ENCODE measurements at places on chromosomes 7 and 10. TPM values are rescaled to one million over a fixed set of nuclear protein-coding genes. Genes with fewer than 3 reads are reported as not detected.
A peak's percentile ranks its signal among the peaks of the same experiment; 100 is the strongest.

SLC39A12 gene
- total RNA-seq: not detected

CALD1 gene
- total RNA-seq: 47.3 TPM

GLCCI1 gene
- total RNA-seq: 20.4 TPM

PPP1R9A gene
- total RNA-seq: 1.8 TPM

GRCh38 chr7:79340212-79340611 is 113.3 kb downstream of the MAGI2 start:
- DNase-seq: no peak

DNA sequence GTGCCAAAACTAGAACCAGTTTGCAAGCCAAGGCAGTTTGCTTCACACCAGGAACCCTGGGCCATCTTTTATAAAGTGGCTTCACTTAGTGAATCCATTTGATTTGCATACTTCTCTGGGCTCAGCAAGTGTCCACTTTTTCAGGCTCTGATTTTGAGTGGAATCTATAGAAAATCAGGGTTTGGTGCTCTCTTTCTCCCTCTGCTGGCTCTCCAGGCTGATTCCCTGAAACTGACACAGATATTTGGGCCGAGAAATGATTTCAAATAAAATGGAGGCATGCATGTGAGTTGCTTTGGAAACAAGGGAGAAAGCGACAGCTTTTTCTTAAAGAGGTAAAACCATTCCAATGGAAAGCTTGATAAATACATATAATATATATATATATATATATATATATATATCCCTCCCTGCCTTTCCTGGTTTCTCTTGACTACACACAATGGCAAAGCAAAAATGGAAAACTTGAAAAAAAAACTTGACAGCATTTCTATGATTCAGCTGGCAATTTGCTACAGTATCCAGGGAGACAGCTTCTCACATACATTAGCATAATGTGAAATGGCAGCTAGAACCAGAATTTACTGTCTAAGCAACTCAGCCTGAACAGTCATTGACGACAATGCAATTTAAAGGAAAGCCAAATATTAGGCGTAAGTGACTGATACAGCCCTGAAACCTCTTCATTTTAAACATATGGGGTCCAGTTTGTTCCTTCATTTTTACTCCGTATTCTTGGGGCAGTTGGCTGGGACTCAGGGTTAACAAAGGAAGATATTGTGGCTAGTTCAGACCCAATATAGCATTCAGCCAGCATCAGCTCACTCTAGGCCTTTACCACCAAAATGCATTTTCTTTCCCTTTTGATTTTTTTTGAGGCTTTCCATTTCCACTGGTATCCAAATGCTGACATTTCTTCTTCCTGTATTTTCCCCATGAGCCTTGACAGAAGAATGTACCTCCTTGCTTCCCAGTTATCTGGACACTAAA is 188.5 kb downstream of the TMEM178B start:
- no peak for DNase-seq

- no peak for DNase-seq
Observed at GRCh38 chr10:59586407-59586891, 123.2 kb downstream of the SLC16A9 start.

DNA sequence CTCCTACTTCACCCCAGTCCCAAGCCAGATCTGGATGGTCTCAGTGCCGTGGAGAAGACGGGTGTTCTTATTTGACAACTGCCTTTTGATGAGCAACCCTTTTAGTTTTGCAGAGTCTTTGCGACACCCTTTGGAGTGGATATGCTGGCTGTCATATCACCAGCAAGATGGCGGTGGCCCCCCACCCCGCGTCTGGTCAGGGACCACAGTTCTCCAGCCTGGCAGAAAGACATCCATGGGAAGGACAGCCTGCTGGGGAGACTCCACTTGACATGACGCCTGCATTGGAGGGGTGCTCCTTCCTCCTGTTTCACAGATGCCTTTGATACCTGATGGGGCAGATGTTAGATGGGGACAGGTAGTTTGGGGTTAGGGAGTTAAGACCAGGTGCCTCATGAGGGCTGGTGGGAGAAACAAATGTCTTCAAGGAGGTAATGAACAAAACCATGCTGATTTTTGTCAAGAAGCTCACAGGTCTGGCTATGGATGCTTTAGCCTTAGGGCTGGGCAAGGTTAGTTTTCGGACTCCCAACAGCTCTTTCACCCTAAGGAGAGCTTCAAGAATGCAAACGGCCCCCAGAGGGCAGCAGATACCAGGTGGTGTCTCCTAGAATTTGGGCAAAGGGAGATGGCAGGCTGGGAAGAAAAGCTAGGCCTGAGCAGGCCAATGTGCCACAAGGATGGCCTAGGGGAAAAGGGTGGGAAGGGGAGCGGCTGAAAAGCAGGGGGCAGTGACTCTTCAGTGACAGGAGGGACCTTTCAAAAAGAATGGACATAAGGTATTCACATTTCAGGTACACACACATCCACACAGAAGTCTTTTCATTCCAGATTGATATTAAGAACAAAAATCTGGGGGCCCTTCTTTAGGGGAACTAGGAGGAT is 95.2 kb downstream of the CLEC2L start:
- peak; percentile 79 for DNase-seq

GRCh38 chr7:3250725-3251124 is 50.3 kb upstream of the SDK1 start:
- no peak for DNase-seq

DNA sequence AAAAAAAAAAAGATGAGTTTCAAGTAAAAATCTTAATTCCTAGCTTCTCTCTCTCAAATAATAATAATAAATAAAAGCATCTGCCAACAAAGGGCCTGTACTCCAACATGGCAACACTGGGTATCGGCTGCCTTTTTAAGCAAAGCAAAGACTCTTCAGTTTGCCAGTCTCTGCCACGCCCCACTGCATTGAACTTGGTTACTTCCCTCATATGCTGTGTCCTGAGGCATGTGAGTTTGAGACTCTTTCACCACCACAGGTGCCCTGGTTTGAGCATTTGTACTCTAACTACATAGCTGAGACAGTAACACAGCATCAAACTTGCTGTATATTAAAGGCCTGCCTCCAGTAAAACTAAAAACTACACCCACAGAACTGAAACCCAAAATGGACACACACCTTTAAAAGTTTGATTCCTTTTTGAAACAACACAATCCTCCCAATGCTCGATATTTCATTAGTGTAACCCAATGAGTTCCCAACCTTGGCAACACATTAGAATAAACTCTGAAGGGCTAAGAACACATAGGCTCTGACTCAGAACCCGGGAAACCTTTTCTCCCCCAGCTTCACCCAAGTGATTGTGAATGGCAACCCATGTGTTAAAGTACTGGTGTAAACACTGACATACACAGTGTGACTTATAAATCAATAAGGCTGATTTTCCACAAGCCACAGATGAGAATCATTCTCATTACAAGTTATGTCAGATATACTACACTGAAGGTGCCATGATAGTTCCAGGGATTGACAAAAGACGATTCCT is 12.0 kb downstream of the JAZF1 start:
- no peak for DNase-seq

DNA sequence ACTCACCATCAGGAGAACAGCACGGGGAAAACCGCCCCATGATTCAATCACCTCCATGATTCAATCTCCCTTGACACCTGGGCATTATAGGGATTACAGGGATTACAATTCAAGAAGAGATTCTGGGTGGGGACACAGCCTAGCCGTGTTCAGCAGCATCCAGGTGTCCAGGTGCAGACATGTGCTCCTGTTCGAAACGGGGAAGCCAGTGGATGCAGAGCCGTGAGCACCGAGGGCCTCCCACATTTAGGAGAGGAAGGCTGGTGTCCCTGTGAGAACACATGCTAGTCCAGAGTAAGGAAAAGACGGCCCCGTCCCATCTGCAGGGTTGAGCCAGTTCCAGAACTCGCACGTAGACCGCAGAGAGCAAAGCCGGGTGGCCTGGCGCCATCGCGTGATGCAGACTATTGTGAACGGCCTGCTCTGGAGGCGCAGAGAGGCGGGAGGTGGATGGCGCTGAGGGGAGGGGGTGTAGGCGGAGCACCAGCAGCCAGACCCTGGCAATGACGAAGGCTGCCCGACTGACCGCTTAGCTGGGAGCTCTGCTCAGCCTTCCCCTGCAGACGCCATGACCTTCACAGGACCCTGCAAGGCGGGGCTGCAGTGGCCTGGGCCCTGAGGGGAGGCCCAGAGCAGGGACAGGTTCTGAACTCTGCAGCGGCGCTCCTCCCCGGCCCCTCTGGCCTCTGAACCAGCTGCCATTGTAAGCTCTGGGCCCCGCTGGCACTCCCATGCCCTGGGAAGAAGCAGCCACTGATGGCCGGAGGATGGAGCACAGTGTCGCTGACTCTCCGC is 141.6 kb upstream of the TCERG1L start:
- no peak for DNase-seq

GRCh38 chr7:150845421-150845861 is 6.9 kb upstream of the AOC1 start:
- peak; percentile 71 for DNase-seq

DNA sequence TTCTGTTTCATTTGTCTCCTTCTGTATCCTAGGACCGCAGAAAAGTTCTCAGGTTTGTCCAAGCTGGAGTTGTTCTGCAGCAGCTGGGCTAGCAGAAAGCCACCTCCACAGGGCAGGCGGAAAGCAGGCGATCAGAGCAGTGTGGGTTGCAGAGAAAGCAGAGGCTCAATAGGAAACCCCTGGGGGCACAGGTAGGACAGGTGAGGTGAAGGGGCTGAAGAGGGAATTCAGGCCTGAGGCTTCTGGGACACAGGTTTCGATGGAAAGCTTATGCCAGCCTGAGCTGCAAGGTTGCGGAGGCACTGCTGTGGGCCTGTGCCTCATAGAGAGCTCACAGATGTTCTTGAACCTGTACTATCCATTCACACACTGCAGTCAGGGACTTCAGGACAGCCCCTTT is 194.9 kb upstream of the TPK1 start:
- DNase-seq: no peak

DNA sequence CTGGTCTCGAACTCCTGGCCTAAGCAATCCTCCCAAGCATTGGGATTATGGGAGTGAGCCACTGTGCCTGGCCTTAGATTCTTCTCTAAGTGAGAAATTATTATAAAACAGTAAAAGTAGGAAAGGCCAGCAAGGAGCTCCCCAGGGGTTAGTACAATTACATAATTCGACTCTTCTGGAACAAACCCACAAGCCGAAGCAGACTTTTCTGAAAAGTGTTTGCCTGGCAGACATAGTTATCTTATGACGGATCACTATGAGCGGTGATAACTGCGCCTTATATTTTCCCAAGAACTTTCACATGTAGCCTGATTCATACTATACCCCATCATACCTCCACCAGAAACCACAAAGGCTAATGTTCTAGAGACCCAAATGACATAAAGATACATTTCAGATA is 30.2 kb upstream of the SH3PXD2A start:
- DNase-seq: no peak

Measured in lower leg skin (tissue), 4 donors.